ENCODE measurements at places on chromosomes 13 and 19. TPM values are rescaled to one million over a fixed set of nuclear protein-coding genes. Genes with fewer than 3 reads are reported as not detected.

VWA8 gene
- total RNA-seq, result 14.2 TPM

DNA sequence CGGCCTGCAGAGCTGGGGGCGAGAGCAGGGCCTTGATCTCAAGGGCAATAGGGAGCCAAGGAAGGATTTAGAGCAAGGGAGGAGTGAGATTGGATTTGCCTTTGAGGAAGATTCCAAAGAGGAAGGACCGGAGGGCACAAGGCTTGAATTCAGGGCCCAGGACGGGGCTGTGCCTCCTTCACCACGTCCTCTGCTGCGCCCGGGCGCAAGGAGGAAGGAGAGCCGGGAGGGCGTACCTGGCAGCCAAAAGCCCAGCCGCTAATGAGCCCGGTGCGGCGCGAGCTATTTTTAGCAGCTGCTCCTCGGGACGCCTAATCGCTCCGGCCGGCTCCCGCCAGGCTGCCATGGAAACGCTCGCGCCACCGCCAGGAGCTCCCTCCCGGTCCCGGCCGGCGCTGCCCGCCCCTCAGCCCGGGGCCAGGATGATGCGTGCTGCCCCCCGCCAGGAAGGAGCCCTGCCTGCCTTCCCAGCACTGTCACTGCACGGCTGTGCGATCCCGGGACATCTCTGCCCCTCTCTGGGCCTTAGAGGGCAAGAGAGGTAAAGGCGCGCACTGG lies 31.3 kb downstream of the TINCR start:
- DNase-seq, result no peak

- no peak for DNase-seq
Measured at GRCh38 chr19:367561-367960, 23.0 kb upstream of the MIER2 start.

GRCh38 chr13:91596842-91597241 lies 198.4 kb downstream of the GPC5 start:
- DNase-seq, result no peak

DNA sequence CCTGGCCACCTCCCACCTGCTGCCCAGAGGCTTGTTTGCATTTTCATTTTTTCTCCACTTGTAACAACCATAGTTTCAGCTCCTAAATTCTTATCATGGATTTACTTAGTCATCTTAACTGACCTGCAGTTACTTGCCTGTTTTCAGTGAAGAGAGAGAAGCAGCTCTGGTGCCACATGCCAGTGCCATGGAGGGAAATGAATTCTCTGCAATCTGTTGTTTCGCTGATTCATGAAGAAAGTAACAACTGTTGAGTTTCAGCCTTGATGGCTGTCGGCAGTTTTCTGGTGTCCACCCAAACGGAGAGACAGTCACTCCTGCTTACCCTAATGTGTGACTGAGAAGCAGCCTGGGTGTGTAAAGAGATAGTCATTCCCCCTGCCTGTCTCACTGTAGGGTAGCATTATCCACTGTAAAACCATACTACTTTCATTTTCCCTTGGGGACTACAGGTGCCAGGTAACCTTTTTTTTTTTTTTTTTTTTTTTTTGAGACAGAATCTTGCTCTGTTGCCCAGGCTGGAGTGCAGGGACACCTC lies 116.1 kb downstream of the DNAJC3 start:
- DNase-seq, result no peak

All from esophagus squamous epithelium (tissue), 5 donors.